ENCODE measurements at places on chromosomes 5 and 9.

GRCh38 chr9:127531676-127532075, 80.4 kb downstream of the LRSAM1 start:
- DNase-seq = no peak

DNA sequence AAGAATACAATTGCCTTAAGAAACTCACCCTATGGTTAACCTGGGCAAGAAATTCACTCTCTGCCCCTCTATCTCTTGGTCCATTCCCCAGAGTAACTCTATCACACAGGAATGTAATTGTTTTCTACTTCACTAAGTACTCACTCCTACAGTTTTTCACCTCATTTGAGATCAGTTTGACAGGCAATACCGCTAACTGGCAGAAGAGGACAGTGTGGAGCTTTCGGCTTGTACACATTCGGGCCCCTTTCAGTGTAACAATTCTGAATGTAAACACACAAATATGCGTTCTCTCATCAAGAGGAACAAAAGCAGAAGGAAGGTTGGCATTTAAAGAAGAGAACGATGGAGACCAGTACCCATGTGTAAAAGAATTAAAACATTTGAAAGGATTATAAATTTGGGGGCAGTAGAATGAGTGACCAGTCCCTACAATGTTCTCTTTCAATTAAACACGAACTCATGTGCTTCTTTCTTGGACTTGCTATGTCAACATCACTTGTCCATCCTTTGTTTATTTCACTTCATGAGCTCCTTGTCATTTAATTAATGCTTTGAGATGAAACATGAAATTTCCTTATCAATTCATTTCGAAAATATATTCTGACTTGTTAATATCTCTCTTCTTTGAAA, 188.5 kb upstream of the GRAMD2B start:
- no peak for DNase-seq

DNA sequence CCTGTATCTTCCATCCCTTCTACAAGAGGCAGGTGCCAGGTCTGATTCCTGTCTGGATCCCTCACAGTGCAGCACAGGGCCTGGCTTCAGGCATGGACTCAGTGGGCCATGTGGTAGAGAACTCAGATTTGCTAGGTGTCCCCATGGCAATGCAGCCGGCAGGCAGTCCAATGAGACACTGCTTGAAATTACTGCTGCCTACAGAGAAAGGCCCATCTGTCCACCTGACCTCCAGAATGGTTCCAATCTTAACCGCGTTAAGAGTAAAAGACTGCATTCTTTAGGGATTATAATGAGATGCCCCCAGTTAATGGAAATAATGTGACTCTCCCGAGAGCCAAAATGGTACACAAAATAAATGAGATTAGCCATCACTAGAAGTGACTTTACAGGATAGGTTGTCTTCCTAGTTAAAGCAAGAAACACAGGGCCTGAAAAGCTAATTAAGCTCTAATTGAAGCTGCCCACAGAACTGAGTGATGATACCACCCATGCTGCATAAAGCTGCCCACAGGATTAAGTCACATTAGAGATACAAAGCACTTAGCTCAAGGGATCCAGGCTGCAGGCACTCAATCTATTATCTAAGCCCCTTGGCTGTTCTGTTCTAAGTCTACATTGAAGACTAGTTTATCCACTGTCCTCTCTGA, 11.4 kb downstream of the FAM193B start:
- no peak for DNase-seq

DNA sequence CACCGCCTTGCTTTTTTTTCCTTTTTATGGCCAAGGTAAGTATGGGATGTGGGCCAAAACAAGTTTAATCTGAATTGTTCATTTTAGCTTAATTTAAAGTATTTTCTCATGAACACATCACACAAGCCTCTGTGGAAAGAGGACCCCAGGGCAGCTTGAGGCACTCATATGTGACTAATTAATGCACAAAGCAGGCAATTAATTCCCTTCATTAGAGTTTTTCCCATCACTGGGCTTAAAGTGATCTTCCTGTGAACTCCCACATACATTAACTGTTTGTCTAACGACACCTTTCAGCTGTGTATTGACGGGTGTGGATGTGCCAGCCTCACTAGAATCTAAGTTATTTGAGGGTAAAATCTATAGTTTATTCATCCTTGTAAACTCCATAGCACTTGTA, 103.3 kb downstream of the MRPS27 start:
- no peak for DNase-seq

- no peak for DNase-seq
These were observed 250.0 kb upstream of the MPDZ start for GRCh38 chr9:13529321-13530104.

DNA sequence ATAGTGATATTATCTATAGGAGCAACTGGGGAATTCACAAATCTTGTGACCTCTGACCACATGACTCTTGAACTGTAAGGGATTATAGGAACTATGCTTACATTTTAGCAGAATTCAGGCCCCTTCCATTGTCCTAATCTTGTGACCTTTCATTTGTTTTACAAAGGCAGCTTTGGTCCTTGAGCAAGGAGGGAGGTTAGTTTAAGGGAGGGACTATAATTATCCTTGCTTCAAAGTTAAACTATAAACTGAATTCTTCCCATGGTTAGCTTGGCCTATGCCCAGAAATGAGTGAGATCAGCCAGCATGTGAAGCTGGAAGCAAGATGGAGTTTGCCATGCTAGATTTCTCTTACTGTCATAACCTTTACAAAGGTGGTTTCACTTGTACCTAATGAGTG, 51.2 kb downstream of the TARS1 start:
- no peak for DNase-seq

DNA sequence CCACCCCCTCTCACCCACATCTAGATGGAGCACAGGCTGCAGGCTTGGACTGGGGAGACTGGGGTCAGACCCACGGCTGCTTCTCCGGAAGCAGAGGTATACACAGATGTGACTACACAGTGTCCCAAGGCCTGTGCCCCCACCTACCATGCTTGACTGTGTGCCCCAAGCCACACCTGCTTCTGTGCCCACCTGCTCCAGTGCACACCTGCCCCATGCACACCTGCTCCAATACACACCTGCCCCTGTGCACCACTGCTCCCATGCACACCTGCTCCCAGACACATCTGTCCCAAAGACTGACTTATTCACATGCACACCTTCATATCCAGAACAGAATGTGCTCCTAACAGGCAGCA, 5.5 kb upstream of the COL5A1 start:
- DNase-seq = no peak

DNA sequence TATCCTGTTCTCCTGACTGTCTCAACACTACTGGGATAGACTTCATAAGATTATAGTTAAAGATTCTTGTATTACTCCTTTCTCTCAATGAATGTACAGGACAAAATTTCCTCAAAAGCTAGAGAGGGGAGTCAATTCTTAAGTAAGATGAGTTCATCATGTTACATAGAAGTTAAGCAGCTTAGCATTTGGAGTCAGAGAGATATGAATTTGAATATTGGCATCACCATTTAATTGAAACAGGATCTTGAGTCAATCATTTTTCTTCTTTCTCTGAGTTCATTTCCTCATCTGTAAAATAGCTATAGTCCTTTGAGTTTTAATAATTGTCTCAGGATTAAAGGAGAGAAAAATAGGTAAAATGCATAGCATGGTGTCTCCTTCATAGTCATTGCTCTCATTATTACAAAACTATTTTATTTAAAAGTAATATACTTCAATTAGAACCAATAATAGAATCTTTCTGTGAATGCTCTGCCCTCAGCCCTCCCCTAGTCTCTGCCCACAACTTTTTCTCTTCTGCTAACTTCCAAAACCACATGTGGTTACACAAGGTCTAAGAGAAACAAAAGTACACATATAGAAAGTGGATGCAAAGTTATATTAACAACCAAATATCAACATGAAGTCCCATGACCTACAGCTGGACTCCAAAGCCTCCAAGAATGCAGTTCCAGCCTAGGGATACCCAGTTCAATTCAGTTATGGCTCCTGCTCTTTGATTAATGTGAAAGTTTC, 265.6 kb downstream of the TLE1 start:
- no peak for DNase-seq

- DNase-seq = no peak
These were observed 41.8 kb downstream of the RAPGEF1 start for GRCh38 chr9:131697908-131698617.

DNA sequence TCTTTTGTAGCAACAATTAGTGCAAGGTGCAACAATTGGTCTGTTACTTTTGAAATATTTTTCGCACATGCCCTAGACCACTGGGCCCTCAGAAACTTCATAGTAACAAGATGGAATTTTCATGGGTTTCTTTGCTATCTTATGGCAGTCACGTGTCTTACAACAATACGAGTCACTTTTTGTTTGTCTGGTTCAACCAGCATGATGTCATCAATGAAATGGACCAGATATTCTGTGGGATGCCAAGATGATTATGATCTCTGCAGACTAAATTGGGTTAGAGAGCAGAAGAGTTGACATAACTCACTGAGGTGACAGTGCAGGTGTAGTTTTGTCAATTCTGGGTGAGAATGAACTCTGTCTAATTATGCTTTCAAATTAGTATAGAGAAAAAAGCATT, 239.6 kb upstream of the RIOK2 start:
- DNase-seq = no peak

GRCh38 chr9:125355601-125356000, 94.0 kb downstream of the GAPVD1 start:
- no peak for DNase-seq

GRCh38 chr9:132991351-132992300, 13.1 kb downstream of the GFI1B start:
- DNase-seq = no peak

DNA sequence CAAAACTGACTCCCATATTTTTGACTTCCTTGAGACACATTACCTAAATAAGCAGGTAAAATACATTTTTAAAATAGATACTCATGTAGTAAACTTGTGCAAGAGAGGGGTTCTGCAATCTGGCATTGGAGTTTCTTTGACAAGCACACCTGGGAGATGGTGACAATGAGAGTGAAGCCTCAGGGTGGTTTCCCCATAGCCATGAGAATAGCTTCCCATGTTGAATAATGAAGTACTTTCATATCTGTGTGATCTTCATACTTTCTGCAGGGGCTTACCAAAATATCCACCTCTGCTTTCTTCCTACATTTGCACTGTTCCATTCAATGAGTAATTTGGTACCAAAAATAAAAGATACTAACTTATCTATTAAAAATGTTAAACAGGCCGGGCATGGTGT, 44.7 kb upstream of the VCAN start:
- no peak for DNase-seq

DNA sequence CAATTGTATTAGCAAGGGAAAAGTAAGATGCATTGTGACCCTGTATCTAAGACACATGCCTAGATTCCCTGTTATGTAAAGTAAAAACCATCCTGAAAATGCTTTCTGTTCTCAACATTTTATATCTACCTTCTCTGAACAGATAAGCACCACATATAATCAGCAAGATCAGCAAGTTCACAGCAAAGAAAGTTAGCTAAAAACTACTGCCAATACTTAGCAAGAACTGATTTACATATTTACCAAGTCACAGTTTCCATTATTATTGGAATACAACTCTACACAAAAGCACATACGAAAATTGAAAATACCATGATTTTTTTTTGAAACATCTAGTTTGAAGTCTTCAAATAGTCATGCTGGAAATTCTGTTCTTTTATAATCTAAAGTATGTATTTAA, 1118.1 kb downstream of the TAF11L14 start:
- no peak for DNase-seq

DNA sequence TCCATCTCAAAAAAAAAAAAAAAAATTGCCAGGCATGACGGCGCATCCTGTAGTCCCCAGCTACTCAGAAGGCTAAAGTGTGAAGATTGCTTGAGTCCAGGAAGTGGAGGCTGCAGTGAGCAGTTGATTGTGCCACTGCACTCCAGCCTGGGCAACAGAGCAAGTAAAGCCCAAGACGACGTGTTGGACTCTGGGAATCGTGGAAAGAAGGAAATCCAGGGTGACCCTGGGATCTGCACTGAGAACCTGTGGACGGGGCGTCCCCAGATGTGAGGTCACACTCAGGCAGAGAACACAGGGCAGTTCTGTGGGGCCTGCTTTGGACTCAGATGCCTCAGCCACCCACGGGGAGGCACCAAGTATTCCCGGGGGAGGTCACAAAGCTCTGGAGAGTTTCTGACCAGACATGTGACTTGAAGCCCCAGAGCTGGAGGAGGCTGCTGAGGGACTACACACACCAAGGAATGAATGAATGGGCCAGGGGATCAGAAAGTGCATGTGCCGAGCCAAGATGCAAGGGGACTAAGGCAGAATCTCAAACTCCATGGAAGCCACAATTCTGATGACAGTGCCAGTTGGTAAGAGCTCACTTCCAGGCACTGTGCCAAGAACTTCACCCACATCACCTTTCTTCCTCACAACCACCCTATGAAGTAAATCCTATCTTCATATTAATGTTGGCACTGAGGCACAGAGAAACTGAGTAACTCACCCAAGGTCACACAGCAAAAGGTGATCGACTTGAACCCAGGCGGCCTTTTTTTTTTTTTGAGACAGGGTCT, 12.9 kb downstream of the DYNC2I2 start:
- DNase-seq = no peak

- no peak for DNase-seq
These were observed 1.9 kb downstream of the TEX53 start for GRCh38 chr9:114655689-114656088.

DNA sequence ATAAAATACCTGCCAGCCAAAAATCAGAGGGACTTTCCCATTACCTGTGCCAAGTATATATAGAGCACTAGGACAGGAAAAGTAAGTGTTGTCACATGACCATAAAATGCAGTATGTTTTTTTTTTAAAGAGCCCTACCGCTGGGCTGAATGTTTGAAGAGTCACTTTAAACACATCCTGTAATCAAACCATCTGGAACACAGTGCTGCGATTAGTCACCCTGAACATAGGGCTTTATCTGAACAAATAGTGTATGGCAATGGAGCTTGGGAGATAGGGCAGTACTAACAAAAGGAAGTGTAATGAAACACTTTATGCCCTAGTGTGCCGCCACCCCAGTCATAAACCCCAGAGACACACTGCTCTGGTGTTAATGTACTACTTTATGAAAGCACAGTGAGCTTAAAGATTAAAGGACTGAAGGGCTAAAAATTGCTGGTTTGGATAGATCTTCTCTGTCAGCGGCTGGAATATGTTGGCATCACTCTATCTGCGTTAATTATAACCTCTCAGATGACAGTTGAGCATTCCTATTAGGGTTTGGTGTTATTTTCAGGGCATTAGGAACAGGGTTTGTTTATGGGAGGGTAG, 90.4 kb downstream of the ZNF608 start:
- no peak for DNase-seq

GRCh38 chr9:37995961-37996818, 72.8 kb downstream of the SHB start:
- no peak for DNase-seq

DNA sequence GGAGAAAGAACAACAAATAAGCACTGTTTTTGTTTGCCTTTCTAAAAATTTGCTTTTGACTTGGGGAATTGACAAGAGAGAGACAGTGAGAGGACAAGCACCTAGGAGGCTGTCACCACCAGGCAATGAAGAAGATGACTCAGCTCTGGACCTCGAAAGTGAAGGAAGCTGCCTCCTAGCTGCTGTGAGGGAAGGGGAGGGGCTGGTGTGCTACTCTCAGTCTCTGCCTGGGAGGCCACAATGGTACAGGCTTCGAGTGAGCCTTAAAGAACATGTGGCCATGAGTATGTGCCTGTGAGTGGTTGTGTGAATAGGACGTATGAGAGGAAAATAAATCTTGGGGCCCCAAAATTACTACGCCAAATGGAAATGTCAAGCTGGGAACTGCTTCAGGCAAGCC, 7.1 kb upstream of the PLK2 start:
- DNase-seq = no peak

- no peak for DNase-seq
These were observed 350.1 kb downstream of the TMEM232 start for GRCh38 chr5:110376281-110376951.

- DNase-seq = no peak
These were observed 50.0 kb upstream of the SLC25A51 start for GRCh38 chr9:37953775-37954437.
